ENCODE measurements at places on chromosomes 4 and X.

- DNase-seq: no peak
Measured at GRCh38 chrX:118714521-118714920, 12.9 kb upstream of the IL13RA1 start.

DNA sequence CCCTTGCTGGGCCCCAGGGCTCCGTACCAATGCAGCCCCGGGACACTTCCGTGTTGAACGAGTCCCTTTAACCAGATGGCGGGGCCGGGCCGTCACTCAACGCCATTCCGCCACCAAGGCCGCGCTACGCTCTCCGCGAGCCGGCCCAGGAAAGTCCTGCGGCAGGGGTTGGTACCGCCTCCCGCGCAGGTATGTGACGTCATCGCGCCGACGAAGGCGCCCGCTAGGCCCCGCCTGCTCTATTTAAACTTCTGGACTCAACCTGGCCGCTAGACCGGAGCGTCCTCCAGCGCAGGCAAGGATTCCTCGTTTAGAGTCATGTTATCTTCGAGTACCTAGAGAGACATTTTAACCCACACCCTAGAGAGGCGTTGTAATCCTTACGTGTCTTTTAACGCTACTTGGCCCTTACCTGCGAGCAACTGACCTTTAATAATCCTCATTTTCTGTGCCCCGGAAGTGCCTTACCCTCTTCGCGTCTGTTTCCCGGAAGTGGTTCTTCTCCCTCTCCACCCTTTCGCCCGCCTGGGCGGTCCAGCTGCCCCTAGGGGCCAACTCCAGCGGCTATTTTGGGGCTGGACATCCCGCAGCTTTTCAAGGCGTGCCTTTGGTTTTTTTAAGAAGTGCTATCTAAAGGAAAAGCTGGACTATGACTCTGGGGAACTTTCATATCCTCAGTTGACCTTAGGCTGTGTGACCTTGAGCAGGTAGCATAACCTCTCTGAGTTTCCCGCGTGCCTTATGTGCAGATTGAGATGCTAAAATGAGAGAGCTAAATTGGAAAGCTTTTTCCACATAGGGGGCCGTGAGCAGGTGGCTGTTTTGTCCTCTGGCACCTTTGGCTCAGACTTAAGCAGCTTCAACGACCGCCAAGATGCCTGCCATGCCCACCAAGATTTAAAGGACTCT is at the start of gene PNPLA4:
PNPLA4 (minus strand) TSS at position 155 of the 909 bp plus-strand sequence. CDS start 1,294 bp downstream, outside the sequence.
- peak; percentile 50 for DNase-seq

DNA sequence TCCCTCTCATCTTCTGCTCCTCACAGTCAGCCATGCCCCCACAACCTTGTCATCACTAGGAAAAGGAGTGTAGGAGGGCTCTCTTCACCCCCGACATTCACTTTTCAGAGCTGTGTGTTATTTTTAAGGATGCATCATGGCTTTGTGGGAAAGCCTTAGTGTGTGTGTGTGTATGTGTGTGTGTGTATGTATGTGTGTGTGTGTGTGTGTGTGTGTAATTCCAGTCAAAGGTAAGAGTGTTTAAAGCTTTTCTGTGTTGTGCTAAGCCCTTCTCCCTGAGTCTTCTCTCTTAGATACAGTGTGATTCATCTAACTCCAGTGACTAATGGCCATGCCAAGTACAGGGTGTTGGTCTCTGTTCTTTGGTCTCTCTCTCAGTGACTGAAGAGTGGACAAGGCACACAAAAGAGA is 76.6 kb downstream of the CHIC2 start:
- DNase-seq: no peak

- DNase-seq: no peak
Measured at GRCh38 chr4:101630319-101630986, 160.1 kb upstream of the BANK1 start.

GRCh38 chr4:145976680-145977079 is 38.1 kb upstream of the ZNF827 start:
- no peak for DNase-seq

- no peak for DNase-seq
Measured at GRCh38 chrX:110794601-110795000, 1.0 kb downstream of the CHRDL1 start.

GRCh38 chr4:12612876-12613275 is 871.3 kb downstream of the RAB28 start:
- no peak for DNase-seq

DNA sequence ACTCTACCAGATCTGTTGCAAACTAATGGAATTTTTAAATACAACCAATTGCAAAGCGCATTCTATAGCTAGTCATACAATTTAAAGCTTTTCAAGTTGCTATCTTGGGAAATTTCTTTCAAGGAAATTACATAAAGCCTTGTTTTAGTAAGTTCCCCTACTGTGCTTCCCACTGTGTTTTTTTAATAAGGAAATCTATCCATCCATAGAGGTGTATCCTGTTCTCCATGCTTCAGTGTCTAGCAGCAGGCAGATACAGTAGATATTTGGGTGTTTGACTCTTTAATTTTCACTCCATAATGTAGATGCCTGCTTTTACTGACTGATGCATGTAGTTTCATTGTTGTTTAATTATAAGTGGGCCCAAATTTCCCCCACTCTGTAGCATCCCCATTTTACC is 171.6 kb upstream of the POU3F4 start:
- DNase-seq: no peak

DNA sequence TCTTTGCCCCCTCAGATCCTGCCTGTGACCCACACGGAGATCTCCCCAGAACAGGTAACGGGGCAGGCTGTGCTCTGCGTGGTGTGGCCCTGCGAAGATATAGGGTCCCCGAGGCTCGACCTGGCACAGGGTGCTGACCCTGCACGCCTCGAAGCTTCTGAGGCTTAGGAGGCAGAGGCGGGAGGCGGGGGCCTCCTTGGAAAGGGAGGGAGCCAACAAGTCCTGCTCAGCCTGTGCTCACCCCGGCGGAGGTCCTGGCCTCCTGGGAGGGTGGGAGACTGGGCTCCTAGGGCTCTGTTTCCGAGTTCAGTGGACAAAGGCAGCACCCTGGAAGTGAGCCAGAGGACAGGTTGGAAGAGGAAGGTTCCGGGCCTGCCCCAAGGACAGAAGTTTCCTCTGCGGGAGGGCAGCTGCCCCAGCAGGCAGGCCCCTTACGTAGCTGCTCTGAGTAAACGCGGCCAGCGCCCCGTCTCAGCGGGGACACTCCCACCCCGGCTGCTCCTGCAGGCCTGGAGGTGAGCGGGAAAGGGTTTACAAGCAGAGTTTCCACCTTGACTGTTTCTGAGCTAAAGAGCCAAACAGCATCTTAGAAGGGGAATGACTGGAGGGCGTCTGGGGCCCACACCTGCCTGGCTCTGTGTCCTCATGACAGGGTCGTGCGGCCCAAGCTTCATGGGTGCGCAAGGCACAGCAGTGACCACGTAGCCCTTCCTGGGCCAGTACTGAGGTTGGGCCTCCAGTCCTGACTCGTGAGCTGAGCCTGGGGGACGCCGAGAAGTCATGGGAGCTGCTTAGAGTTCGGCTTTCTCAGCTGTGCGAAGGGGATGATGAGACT is 16.1 kb downstream of the TMEM175 start:
- no peak for DNase-seq

DNA sequence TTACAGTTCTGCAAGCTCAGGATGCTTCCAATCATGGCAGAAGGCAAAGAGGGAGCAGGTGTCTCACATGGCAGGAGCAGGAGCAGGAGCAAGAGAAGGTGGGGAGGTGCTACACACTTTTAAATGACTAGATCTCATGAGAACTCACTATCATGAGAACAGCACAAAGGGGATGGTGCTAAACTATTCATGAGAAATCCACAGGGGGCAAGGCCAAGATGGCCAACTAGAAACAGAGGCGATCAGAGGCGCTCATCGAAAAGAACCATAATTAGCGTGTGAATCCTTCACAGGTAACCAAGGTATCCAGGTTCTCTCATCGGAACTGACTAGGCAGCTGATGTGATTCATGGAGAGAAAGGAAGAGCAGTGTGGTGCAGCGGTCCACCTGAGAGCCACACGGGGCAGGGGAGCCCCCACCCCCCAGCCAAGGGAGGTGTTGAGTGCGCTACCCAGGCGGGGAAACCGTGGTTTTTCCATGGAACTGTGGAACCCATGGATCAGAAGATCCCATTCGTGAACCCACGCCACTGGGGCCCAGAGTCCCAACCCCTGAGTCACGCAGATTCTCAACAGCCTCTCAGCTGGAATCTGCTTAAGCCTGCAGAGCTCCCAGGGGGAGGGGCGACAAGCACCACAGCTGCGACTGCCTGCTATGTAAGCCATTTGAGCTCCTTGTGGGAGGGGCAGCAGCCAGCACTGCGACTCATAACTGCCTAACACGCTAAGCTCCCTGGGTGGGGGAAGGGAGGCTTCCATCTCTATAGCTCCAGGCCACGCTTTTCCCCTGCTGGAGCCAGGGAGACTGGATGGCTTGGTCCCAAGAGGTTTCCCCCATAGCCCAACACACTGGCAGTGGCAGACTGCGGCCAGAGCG is 46.7 kb downstream of the FGF16 start:
- DNase-seq: no peak

DNA sequence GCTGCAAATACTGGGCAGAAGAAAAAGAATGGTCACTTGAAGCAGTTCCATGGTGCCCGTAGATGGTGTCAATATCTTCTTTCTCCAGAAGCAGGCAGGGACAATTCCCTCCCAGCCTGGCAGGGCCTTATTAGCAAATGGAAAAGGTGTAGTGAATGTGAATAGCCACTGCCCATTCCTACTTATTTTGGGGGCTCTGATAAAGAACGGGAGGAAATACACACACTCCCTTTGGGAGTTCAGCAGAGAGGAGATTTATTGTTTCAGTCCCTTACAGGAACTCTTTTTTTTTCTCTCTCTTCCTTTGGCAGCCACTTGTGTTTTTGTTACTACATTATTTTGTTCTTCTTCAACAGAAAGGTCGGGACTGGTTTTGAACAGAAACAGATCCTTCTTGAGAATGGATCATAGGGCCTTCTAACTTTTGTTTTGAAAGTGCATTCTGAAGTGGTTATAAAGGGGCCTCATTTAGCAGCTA is at the start of gene EMCN:
EMCN (minus strand) TSS at position 159 of the 478 bp plus-strand sequence; CDS start at position 51, 108 bp downstream.
- DNase-seq: no peak

GRCh38 chrX:102950908-102951866 is 14.1 kb downstream of the RAB40AL start:
- peak; percentile 26 for DNase-seq

- no peak for DNase-seq
Measured at GRCh38 chr4:70914000-70914399, 11.8 kb downstream of the MOB1B start.

- DNase-seq: no peak
Measured at GRCh38 chrX:43560247-43560946, 95.7 kb upstream of the MAOA start.

DNA sequence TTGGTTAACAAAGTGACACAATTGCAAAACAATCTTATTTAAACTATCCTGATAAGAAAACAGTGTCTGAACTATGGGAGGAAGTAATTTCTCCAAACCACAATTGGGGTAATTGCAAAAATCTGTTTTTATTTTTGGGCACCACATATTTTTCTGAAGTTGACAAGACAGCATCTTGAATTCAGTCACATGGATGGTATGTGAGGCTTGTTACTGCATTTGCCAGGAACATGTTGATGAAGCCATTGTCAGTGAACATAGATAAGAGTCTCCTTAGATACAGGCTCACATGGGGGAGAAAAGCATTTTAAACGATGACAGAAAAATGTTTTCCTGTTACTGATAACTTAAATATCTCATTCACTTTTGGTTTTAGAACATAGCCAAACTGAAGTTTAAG is 5.5 kb upstream of the USP53 start:
- DNase-seq: no peak

- no peak for DNase-seq
Measured at GRCh38 chr4:139253713-139254112, 26.3 kb downstream of the MGARP start.

DNA sequence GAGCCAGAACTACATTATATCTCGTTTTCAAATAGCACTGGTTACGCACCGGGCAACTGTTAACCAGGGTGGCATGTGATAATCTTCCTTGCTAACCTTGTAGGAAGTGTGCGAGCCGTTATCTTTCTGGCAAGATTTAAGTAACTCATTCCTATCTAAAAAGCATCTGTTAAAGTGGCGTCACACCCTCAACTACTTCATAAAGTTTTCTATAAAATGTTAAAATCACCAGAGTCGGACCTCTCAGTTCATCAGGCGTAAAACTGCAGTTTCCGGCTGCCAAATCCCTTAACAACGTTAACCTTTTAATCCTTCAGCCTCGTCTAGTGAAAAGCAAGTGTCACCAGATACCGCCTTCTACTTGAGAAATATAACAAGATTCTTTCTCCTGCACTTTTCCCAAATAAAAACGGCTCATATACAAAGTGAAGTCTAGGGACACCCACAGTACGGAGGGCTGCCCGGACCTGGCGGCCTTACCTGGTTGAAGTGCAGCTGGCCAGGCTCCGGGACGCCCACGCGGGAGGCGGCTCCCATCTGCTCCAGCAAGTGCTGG is 1.2 kb downstream of the SLC39A8 start:
- DNase-seq: no peak

DNA sequence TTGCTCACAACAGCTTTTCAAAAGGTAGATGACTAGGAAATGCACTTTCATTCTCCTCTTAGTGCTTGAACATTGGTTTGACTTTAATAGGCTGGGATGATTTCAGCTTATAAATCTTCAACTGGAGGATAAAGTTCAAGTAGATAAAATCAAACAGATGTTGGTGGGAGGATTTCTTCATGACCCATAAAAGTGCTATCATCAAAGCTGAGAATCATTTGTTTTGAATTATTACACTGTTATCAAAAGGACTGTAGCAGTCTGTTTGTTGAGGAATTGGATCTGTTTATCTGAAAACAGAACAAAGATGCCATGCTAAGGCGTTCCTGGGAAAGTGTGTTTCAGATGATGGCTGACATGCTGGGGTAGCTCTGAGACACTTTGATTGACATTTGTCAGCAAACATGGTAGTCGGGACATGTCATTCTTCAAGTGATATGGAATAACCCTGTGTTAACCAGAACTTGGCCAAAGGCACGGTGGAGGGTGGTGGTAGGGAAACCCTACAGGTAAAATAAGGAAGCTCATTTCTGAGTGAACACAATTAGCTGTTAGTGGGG is 304.0 kb upstream of the PITX2 start:
- no peak for DNase-seq

GRCh38 chr4:11474146-11474545 is 45.5 kb upstream of the HS3ST1 start:
- DNase-seq: no peak

GRCh38 chr4:84031401-84031800 is 467.7 kb downstream of the NKX6-1 start:
- no peak for DNase-seq

- DNase-seq: no peak
Measured at GRCh38 chr4:46370531-46370930, 19.4 kb downstream of the GABRA2 start.

GRCh38 chr4:79281566-79282359 is 44.1 kb downstream of the NAA11 start:
- no peak for DNase-seq

DNA sequence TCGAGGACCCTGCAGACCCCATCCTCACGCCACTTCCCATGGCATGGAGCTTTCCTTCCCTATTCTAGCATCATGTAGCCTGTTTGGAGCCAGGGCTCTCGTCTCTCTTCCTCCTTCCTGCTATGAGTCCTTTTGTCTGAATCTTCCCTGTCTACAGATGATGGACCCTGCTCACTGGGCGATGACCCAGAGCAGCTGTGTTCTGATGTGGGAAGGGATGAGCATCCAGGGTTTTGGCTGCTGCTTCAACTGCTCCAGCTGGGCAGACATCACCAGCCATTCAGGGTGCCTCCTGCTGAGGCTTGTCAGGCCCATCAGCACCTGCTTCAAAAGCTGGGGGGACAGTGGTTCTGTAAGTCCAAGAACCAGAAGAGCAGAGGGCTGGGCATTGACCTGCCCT is 3.2 kb upstream of the CCKAR start:
- DNase-seq: no peak

GRCh38 chr4:26160591-26160990 is 160.2 kb upstream of the RBPJ start:
- DNase-seq: no peak

Measured in activated CD4-positive, CD25-positive, alpha-beta regulatory T cell treated with anti-CD3 and anti-CD28 coated beads, Interleukin-2, amount 50 U/mL, for 16 hours (primary cell).